ENCODE measurements at places on chromosomes 2 and 18.

- no peak for DNase-seq
Measured at GRCh38 chr2:2730301-2730833, 399.3 kb upstream of the MYT1L start.

- no peak for DNase-seq
Measured at GRCh38 chr2:220185766-220186305, 558.4 kb downstream of the SLC4A3 start.

DNA sequence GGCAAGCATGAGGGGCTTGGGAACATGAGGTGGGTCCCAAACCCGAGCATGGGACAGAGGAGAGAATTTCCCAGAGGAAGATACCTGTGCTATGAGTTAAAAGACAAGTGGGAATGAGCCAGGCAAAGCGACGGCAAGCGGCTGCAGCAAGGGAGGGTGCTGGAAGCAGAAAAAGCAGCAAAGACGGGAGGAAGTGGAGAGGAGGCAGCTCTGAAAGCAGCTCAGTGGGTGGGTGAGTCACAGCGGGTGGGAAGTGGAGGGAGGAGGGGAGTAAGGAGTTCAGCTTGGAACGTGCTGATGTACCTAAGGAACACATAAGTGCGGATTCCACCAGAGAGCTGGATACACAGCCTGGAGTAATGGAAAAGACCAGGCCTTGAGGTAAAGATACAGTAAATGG is 41.4 kb downstream of the THUMPD2 start:
- no peak for DNase-seq

GRCh38 chr2:220064111-220065030 is 436.9 kb downstream of the SLC4A3 start:
- no peak for DNase-seq

- DNase-seq, result peak; percentile 64
Measured at GRCh38 chr2:219308142-219309101, 779 bp downstream of the PTPRN start.

DNA sequence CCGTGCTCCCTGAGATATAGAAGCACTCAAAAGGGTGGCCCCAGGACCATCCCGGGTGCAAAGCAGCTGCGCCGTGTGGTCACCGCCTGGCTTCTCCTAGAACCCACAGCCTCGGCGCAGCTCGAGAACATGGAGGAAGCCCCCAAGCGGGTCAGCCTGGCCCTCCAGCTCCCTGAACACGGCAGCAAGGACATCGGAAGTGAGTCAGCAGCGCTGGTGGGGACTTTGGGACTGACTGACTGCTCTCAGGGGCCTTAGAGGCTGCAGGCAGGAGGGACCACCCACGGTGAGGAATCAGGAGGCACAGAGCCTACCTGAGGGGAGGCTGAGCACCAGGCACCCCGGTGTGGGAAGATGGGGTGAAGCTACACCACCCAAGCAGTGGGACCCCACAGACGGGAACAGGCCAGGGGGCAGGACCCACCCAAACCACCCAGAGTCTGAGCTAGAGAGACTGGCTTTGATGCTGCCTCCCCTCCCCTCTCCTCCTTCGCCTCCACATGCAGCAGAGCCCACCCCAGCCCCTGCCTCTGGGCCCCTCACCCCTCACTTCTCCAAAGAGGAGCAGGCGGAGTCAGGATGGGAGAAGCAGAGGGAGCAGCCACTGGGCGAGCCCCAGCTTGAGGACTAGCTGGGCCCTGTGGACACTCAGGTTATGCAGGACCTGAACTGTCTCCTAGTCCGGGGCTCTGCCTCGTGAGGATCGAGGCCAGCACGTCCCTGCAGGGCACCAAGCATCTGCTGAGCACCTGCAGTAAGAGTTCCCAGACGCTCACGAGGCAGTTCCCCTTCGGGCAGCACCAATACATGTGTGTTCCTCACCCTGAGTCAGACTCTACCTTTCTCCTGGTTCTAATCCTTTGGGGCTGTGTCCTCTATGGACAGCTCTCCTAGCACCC is 28.7 kb downstream of the MTERF4 start:
- no peak for DNase-seq

DNA sequence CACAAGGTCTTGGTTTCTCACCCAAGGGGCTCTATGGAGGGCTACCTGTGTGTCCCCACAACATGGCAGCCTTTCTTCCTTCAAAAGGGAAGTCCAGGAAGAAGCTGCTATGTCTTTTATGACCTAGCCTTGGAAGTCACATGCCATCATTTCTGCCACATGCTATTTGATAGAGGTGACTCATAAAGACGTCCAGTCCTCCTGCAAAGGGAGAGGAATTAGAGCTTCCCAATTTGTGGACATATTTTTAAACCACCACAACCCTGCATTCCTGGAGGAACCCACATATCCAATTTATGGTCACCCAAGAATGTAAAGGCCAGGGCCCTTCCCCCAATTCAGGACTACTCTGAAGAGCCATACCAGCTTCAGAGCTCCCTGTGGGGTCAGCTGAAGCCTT is 246.2 kb downstream of the CYP26B1 start:
- DNase-seq, result no peak

DNA sequence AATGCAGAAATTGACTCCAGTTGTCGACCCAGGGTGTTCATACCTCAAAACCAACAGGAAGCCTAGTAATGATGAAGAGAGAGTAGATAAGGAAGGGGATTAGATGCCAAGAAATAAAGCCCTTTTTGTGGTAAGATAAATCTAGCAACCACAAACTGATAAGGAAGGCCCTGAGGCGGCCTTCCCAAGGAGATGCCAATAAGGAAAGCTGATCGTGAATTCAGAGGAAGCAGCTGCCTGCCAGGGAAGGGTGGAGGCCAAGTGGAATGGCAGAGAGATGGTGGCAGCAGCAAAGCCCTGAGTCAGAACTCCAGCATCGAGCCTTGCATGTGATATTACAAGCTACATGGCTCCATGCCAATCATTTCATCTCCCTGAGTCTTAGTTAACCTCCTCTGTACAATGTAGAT is 126.3 kb downstream of the IRS1 start:
- no peak for DNase-seq

- no peak for DNase-seq
Measured at GRCh38 chr18:32302806-32303205, 113.0 kb downstream of the MEP1B start.

DNA sequence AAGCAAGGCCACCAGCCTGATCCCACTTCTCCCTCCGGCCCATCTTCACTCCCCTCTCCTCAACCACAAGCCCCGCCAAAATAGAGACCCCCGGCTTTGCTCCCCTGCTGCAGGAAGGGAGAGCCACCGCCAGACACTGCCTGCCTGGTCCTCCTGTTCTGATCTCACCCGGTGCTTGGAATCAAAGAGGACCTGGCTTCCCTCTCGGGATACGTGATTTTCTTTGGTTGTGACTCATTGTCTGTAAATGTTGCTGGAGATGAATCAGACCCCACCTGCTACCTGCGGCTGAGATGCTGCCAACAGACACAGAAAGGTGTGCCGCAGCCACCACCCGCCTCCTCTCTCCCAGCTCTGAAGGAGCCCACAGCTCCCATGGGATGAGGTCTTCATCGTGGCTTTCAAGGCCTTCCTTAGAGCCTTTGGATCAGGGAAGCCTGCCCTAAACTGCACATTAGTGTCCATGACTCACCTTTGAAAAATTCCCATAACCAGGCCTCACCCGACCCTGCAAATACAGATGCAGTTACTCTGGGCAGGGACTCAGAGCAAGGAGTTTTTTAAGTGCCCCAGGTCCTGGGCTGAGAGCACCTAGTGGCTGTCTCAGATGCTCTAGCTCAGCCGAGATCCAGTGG is 79.4 kb upstream of the ZNF532 start:
- no peak for DNase-seq

GRCh38 chr2:2520401-2520811 is 189.3 kb upstream of the MYT1L start:
- no peak for DNase-seq

- DNase-seq, result no peak
Measured at GRCh38 chr2:86360776-86361175, 23.4 kb upstream of the REEP1 start.

DNA sequence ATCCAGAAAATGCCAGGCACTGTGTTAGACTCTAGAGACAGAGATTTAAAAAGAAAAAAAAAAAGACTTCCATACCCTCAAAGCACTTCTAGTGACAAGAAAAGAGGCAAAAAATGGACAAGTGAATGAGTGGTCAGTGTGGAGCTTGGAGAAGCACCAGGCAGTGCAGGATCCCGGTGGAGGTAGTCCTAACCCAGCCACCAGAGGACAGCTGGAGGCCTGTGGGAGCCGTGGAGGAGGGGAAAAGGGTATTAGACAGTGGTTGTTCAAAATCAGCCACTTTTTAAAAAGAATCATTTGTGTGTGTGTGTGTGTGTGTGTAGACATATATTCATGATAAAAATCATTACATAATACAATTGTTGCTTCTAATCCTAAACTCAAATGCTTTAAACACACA is 32.8 kb upstream of the EPAS1 start:
- no peak for DNase-seq

GRCh38 chr2:27795868-27796277 is 24.4 kb downstream of the MRPL33 start:
- DNase-seq, result no peak

GRCh38 chr2:217614498-217614897 is 388.3 kb downstream of the TNS1 start:
- no peak for DNase-seq

- DNase-seq, result no peak
Measured at GRCh38 chr2:228197504-228197903, 16.0 kb upstream of the SPHKAP start.

DNA sequence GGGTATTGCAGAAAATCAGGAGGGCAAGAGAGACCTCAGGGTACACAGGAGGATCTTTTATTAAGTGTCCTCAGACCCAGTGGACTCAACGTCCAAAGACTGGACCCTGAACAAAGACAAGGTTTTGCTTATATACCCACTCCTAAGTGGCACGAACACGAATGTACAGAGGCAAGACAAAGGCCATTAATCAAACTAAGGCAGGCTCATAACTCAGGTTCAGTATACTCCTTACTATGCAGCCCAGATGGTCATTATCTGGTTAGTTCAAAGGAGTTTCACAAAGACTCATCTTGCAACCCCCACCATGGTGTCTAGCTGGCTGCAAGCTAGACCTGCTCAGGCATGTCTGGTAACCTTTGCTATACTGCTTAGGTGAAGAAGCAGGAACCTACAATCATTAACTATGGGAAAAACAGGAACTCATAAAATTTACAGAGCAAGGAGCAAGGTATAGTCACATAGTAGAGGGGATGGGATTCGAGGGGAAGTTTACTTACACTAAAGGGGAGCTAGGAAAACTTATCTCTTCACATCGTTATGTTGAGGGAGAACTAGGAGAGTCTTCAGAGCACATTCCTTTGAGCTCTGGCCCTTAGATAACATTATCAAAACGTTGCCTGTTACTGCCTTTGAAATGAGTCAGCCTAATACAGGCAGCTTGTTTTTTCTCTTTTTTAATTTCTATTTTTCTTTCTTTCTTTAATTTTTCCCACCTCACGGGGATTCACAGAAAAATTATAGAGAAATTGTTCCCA is 33.9 kb downstream of the SLC4A3 start:
- no peak for DNase-seq

DNA sequence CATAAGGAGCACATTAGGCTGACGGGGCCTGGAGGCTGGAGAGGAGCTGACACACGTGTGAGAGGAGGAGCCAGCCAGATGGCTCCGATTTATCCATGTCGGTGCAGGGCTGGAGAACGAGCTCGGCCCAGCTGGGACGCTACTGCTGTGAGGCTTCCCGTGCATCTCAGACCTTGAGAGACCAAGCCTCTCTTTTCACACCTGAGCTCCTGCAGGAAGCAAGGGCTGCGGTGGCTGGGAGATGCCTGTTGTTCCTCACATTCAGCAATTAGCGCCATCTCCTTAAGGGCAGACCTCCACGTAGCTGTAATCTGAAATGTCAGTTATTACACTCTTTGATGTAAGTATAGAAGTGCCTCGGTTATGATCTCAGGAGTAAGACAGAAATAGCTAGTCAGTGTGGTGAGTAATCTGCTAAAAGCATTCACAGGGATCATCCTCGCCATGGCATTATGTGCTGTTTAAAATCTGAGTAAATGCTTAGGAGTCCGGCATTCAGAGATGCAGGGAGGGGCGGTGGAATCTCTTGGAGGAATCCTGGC is 107.9 kb downstream of the PRKCE start:
- DNase-seq, result no peak

- DNase-seq, result no peak
Measured at GRCh38 chr18:53756610-53756972, 467.9 kb downstream of the MBD2 start.

DNA sequence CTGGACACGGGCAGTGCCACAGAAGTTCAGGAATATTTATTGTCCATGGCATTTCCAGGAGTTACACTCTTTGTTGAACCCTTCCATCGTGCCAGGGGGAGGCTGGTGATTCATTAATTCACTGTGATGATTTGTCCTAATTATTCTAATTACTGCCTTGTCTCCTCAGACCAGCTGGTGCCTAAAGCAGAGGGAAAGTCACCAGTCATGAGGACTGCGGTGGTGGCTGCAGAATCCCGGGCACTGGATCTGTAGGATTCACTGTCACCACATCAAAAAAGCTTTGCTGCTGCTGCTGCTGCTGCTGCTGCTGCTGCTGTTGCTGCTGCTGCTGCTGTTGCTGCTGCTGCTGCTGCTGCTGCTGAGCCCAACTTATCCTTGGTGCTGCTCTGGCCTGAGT is 908.2 kb downstream of the TSN start:
- DNase-seq, result no peak

DNA sequence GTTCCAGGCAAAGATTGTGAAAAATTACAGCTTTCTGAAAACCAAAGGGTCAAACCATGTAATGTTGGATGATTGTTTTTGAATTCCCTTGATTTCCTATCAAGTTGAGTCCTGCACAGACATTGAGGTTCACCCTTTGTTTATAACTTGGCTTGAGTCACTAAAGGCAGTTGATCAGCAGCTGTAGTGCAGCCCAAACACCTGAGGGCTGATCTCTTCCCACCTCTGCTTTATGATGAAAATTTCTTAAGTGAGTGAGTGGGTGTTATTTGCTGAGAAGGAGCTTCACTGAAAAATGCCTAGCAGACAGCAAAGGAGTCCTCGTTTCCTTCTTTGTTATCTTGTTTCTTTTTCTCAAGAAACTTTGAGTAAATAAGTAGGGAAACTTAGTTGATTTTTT is 31.9 kb upstream of the BMPR2 start:
- no peak for DNase-seq

DNA sequence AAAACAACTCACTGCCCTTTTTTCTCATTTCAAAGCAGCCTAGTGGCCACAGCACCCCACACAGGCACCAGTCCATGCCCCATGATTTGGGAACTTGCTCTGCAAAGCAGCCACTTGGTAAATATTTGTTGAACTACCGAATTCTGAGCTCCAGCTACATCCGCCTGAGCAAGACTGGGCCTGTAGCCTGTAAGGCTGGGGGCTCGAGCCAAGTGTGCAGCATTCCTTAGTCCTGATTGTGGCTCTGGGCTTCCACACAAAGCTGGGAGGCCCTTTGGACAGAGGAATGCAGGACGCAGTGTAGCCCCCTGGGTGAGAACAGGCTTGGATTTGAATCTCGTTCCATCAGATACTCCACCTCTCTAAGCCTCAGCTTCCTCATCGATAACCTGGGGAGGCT is 88.4 kb downstream of the ACTR2 start:
- no peak for DNase-seq

- no peak for DNase-seq
Measured at GRCh38 chr2:226063704-226064440, 664.4 kb downstream of the NYAP2 start.

GRCh38 chr18:32975163-32975436 is 202.3 kb upstream of the KLHL14 start:
- DNase-seq, result no peak

GRCh38 chr2:102848366-102848839 is 86.6 kb downstream of the TMEM182 start:
- no peak for DNase-seq
